Common myeloid progenitor, CD34-positive (primary cell): ENCODE measurements at places on chromosomes 13 and 19.
A peak's percentile ranks its signal among the peaks of the same experiment; 100 is the strongest.

- DNase-seq, result no peak
Observed at GRCh38 chr13:61113140-61113658, 302.4 kb downstream of the PCDH20 start.

GRCh38 chr19:46788968-46789338, 559 bp upstream of the SLC1A5 start:
- no peak for DNase-seq

DNA sequence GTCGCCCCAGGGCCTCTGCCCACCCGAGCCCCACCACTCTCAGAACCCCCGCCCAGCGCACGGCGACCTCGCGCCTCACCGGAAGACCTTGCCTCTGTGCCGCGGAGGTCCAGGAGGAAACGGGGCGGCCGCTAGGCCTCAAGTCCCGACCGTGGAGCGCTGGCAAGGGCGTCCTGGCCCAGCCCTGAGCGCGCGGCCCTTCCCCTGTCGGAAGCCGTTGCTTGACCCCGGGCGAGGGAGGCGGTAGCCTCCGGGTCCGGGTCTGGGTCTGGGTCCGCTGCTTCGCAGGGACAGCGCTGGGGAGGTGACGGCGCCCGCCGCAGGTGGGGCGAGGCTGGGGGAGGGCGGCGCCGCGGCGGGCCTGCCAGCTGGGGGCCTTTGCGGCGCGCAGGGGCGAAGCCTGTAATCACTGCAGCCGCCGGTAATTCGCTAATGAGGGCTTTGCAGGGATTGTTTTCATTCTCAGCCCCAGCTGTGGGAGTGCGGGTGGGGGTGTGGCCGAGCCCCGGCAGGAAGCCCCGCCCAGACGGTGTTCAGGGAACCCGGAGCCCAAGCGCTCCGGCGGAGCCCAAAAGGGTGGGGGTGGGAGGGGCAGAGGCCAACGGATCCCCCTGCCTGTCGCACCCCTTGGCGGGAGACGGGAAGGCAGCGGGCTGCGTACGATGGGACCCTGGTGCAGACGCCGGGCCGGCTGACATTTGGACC, 8.6 kb downstream of the C19orf25 start:
- peak; percentile 41 for DNase-seq

DNA sequence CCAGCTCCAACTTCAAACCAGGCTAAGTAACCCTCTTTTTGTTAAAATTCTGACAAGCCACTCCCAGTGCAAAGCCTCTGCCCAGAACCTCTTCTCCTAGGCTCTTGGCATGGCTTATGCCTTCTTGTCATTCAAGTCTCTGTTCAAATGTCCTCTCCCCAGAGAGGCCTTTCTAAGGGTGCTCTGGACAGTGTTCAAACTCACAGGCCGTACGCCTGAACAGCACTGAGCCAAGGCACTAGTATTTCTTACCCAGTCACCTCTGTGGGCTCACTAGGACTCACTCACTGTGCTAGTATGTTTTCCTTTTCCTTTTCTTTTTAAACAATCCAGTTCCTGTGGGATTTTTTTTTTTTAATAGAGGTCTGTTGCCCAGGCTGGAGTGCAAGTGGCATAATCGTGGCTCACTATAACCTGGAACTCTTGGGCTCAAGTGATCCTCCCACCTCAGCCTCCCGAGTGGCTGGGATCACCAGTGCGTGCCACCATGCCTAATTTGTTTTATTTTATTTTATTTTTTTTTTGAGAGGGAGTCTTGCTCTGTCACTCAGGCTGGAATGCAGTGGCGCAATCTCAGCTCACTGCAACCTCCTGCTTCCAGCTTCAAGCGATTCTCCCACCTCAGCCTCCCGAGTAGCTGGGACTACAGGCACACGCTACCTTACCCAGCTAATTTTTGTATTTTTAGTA, 2.3 kb upstream of the ASF1B start:
- no peak for DNase-seq

DNA sequence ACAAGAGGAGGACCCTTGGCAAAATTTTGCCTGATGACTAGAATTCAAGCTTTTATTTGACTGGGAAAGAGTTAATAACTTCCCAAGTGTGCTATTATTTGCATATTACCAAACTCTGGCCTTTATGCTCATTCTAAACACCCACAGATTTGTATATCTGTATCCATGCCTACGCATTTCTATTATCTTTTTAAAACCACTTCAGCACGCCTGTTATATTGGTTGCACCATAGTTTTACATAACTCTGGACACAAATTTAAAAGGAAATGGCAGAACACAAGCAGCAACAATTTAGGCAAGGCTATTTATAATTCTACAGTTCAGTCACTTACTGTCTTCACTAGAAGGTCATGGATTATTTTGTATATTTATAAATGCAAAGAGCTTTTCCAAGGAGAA, 3.7 kb upstream of the RASL11A start:
- DNase-seq, result no peak

GRCh38 chr19:47475465-47475864, 3.8 kb upstream of the SLC8A2 start:
- DNase-seq, result no peak

DNA sequence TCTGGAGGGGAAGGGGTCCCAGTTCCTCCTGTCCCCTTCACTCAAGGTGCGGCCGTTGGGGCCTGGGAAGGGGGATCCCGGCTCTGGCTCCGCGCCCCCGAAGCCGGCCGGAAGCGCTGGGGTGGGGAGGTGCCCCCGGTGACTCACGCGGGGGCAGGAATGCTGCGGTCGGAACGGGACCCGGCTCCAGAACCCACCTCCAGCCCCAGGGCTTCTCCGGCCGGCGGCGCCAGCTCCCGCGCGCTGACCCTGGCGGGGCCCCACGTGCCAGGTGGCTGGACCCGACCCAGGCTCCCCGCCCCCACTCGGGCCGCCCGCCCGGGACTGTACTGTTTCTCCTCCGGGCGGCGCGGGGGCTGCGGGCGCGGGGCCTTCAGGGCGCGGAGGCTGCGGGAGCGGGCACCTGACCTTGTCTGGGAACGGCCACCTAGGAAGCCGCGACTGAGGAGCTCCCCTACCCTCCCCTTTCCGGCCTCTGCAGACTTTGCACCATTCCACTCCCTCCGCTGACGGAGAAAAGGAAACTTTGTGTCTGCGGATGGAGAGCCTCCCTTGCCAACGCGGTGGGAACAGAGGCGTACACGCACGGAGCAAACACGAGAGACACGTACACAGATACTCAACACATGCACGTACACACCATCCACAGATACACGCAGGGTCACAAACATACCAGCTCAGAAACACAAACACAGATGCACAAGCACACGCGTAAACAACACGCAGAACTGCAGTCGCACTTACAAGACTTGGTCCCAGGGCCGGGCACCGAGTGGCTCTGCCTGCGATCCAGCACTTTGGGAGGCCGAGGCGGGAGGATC, 7.2 kb downstream of the AXL start:
- DNase-seq, result peak; percentile 78

DNA sequence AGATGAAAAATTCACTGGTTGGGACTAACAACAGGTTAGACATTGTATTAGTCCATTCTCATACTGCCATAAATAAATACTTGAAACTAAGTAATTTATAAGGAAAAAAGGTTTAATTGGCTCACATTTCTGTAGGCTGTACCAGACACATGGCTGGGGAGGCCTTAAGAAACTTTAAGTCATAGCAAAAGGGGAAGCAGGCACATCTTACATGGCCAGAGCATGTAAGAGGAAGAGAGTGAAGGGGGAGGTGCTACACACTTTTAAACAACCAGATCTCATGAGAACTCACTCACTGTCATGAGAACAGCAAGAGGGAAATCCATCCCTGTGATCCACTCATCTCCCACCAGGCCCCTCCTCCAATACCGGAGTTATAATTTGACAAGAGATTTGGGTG, 125.9 kb downstream of the SUCLA2 start:
- no peak for DNase-seq

DNA sequence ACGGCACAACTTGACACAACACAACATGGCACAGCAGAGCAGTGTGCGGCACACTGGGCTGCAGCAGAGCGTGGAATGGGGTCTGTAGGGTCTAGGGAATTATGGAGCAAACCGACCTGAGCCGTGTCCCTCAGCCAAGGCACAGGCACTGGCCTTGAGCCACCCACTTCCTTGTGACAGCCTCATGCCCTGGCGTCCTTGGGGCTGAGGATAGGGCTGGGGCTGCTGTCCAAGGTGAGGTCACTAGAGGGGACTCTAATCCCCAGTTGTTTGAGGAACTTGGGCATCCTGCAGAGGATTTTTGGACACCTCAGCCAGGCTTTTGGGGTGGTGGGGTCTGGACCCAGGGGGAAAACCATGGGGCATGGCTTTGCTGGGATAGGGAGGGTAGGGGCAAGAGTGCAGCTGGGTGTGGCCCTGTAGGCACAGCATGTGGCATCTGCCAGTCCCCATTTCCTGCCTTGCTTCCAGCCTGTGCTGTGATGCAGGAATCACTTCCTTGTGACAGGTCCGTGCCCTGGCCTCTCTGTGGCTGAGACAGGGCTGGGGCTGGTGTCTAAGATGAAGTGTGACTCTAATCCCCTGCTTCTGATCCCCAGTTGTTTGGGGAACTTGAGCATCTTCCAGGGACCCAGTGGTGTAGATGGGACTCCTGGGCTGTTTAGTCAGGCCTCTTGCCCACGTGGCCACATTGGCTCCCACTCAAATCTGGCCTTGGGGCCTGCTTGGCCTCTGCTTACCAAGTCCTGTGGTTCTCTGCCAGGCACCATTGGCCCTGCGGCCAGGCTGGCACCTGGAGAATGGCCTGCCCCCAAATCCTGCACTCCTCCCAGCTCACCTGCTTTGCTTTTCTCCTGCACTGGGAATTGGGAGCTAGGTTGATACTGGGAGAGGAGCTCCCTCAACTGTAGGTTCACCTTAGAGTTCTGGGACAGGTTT, 78.5 kb downstream of the SCGB2B2 start:
- DNase-seq, result no peak

DNA sequence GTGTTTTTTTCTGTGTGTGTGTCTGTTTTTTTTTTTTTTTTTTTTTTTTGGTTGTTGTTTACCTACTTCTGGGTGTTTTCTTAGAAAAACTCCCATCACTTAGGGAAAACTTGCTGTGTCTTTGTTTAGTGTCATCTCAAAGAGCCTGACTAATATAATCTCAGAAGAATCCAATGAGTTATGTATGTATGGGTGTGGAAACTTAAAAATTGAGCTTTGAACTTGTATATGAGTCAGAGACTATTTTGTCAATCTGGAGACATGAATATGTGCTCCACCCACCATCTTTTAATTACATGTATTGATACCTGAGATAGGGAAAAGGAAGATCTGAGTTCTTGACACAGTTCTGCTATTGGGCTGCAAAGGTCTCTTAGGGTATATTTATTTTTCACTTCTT, 140.7 kb upstream of the SPRY2 start:
- DNase-seq, result no peak

- DNase-seq, result peak; percentile 61
Observed at GRCh38 chr19:9673912-9674662, 813 bp downstream of the ZNF562 start.

DNA sequence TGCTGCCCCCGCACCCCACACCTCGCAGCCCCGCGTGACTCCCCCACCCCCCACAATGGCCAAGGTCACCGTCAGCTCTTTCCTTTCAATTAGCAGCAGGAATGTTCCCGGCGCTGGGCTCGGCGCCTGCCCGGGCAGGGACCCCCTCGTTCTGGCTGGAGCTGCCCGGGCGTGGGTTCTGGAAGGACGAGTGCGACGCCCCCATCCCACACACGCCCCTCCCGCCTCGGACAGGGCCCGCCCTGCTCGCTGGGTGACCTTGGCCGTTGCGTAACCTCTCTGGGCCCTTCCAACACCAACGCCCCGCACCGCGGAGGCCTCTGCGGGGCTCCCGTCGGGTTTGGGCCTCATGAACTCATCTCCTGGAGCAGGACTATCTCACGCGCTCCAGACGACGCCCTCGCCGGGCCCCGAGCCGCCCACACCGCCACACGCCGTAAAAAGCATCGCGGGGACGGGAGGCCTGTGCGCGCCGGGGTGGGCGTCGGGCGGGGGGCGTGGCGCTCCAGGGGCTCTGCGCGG, 10.3 kb downstream of the PALM start:
- DNase-seq, result no peak

DNA sequence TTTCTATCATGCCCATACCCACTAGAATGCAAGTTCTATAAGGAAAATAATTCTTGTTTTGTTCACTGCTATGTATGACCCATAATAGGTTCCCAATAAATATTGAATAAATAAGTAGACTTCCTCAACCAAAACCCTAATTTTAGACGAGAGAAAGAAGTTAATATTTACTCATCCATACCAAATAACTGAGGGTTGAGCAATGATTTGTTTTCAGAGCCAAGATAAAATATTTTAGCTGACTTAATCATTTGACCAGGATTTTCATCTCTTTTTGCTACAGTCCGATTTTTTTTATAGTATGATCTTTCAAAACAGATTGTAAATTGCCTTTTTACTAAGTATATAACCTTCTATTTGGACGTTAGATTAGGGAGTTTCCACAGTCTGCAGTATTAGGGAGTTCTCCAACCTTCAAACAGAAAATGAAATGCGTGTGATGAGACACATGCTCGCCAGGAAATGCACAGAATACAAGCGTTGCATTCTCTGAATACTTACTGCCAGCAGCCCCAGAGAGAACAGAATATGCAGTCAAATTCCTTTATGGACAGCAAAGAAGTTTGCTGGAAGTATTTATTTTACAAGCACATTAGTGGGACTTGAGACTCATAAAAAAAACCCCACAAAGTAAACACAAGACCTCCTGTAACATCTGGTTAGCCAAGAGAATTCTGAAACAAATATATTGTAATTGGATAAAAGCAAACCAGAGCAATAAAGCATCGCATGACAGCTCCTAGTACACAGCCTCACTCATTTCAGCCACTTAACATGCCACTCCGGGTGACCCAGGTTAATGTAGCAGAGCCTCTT, 230.0 kb downstream of the MYO16 start:
- no peak for DNase-seq

- no peak for DNase-seq
Observed at GRCh38 chr13:39016087-39016486, 21.8 kb downstream of the PROSER1 start.

DNA sequence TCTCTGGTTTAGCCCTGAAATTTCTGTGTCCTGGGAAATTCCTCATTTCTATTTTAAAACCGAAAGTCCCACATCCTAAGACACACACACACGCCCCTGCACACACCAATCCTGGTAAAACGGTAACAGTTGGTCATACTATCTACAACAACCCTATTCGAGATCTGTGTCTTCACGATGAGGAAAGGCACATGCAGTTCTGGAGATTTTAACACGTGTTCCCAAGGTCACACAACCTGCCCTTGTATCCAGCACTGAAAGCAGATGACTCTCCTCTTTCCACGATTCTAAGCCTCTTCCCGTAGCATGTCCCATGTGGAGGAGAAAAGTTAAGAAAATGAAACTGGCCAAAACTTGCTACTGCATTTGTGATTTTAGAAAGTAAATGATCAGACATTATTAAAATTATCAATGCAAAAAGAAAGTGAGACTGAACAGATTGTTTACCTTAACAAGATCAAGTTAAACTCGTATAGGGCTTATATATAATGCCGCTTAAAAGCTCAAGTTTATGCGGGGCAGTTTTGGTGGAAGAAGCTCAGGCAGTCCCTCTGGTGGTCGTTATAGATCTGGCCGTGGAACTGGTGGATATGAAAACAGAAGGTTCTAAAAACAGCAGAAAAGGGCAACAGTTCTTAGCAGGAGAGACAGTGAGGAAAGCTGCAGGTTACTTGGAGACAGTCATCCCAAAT, 32.7 kb downstream of the VSTM1 start:
- peak; percentile 62 for DNase-seq

- DNase-seq, result peak; percentile 6
Observed at GRCh38 chr13:73092829-73093228, 34.0 kb downstream of the KLF5 start.
